ENCODE measurements at places on chromosomes 11 and 22.

GRCh38 chr11:108538502-108538901 is 40.3 kb upstream of the POGLUT3 start:
- no peak for DNase-seq

DNA sequence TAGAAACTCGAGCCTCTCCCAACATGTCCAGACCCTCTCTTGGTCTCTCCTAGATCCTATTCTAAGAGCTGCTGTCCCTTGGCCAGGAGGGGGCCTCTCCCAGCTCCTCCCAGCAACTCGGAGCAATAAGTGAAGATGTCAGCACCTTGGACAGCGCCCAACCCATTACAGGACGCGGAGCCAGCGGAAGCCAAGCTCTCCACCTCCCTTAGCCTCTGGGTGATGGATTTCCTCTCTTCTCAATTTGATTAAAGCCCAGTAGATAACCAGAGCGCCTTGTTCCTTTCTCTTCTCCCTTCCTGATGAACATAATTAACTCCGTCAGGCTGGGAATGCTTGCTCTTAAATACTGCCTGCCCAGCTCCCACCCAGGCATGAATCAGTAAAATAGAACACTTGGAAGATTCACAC is 26.2 kb upstream of the TPBGL start:
- DNase-seq = peak; percentile 43

GRCh38 chr11:113091481-113091780 is 130.2 kb downstream of the NCAM1 start:
- no peak for DNase-seq

GRCh38 chr22:49785841-49786471 is 41.7 kb downstream of the BRD1 start:
- DNase-seq = no peak

DNA sequence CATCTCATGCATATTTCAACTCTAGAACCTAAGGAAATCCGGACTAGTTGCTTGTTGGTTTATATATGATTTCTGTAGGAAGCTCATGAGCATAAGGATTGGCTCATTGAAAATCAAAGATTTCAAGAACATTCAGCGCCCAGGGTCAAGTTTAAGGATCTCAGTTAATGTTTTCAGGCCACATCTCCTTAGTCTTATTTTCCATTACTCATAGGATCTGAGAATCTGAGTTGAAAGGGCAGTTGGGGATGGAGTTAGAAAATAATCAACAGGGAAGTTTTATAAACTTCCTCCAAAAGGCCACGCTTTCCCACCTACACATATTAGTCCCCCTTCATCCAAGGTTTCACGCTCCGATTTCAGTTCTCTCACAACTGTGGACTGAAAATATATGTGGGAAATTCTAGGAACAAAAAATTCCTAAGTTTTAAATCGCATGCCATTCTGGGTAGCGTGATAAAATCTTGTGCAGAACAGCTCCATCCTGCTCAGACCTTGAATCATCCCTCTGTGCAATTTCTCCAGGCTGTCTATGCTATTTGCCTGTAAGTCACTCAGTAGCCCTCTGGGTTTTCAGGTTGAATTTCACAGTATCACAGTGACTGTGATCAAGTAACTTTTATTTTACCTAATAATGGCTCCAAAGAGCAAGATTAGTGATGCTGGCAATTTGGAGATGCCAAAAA is 160.2 kb downstream of the KIRREL3 start:
- DNase-seq = no peak

GRCh38 chr22:37922191-37922590 is 16.1 kb downstream of the MICALL1 start:
- DNase-seq = no peak

- DNase-seq = no peak
Observed at GRCh38 chr11:117378976-117379865, 51.6 kb downstream of the CEP164 start.

DNA sequence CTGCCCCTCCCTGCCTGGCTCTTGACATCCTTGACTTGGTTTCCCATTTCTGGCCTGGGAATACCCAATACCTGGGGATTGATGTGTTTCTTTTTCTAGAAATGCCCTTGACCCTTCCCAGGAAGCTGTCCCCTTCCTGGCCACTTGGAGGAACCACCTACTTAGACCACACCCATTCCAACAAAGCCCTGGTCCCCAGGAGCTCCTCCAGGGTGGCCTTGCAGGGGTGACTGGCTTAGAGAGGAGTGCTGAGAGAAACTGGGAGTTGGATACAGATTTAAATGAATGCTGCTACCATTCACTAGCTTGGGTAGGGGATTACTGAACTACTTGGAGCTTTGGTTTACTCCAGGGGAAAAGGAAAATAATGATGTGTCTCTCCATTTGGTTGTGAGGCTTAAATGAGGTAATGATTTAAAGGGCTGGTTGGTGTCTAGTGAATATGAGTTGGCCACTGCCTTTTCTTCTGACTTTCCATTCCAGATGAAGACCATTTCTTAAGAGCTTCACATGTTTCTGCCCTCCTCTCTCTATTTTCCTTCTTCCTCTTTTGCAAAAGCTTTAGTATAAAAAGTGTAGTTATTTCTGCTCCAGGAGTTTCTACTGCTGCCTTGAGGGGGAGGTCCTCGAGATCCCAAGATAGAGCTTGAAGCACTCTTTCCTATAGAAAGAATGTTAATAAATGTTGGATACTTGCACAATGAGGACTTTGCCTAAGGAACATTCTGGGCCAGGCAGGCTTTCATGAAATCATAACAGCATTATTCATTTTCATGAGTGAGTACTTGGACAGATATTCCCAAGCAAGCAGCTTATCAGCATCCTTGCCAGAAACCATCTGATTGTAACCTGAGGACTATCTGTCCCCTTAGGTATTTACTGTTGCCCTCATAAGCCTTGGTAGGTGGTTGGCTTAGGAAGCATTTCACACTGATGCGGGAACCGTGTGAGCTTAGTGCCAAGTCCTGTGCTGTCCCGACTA is 22.4 kb downstream of the PANX1 start:
- DNase-seq = no peak

DNA sequence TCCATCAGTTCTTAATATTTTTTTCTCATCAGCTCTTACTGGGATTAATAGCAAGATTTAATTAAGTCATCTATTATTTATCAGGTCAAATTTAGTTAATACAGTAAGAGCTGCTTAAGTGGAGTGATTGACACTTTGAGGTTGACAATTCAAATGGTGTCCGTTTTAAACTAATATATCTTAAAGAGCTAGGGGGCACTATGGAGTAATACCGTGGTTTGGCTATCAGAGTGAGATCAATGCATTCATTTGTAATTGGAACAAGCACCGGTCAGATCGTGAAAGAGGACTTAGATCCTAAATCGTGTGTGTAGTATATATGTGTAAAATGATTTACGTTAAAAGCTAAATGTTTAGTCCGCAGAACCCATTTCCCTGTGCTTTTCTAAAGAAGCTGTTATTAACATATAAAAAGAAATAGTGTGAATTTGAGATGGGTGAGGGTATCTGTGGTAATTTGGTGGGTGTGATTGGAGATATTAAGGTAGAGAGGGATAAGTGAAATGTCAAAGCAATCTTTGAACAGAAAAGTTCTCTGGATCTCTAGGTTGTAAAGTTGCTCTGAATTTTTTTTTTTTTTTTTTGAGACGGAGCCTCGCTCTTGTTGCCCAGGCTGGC is 2.3 kb downstream of the SIK2 start:
- no peak for DNase-seq

- no peak for DNase-seq
Observed at GRCh38 chr11:120547811-120548681, 36.5 kb downstream of the GRIK4 start.

GRCh38 chr11:29616611-29617010 is 400.2 kb downstream of the KCNA4 start:
- no peak for DNase-seq

- no peak for DNase-seq
Observed at GRCh38 chr11:64655941-64656601, 65.1 kb downstream of the SLC22A12 start.

DNA sequence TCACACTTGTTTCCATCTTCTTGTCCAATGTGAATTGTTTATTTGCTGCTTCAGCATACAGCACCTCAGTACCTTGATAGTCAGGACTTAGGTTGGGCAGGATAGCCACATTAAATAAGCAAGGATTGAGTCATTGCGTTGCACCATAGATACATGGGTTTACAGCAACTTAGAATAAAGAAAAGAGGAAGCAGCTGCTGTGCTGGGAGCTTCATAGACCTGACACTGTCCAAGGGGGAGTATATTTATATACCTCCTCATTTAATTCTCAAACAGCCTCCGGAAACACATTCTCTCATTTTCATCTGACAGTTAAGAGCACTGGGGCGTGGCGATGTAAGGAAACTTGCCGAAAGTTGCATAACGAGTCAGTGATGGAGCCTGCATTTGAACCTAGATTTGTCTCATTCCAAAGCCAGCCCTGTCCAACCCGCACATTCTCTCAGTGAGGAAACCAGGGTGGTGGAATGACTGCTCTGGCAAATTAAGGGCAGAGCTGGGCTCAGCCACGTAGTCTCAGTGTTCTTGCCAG is 42.2 kb downstream of the UBASH3B start:
- DNase-seq = no peak
